ENCODE measurements at places on chromosomes 3 and 15.

- DNase-seq, result peak; percentile 14
These were observed 19.5 kb upstream of the COMMD2 start for GRCh38 chr3:149771652-149772271.

- no peak for DNase-seq
These were observed 1.1 kb downstream of the IQCF6 start for GRCh38 chr3:51777985-51778384.

DNA sequence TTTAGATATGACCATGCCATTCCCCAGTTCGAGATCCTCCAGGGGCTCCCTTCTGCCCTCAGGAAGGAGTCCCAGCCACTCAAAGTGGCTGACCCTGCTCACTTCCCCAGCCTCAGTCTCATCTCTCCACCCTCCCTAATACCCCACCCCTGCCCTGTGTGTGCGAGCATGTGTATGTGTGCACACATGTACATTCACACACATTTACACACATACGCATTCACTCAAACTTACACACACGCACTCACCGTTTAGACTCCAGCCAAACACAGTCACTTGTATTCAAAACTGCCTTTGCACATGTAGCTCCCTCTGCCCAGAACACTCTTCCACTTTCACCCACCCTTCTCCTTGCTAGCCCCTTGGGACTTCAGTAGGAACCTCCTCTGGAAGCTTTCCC lies 11.4 kb downstream of the PLA2G4E start:
- DNase-seq, result no peak

DNA sequence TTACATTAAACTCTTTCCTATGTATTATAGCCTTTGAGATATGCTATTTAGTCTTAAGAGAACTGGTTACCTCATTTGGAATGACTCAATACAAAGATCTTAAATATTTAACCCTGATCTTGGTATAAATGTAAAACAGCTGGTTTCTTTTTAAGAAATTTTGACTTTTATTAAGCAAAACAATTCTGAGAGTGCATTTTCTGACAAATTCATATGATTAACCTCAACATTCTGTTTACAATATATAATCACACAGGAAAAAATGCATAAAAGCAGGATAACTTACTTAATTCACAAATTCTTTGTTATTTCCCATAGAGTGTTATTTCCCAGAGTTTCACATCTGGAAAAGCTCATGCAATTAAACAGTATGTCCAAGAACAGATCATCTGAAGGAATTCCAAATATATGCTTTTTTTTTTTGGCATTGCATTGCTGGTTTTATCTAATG lies 400.4 kb upstream of the THBS1 start:
- DNase-seq, result no peak

GRCh38 chr3:42229266-42229941 lies 36.6 kb downstream of the CCK start:
- no peak for DNase-seq

- DNase-seq, result no peak
These were observed 40.6 kb upstream of the FGF7 start for GRCh38 chr15:49382394-49382793.

- DNase-seq, result no peak
These were observed 111.9 kb upstream of the TSC22D2 start for GRCh38 chr3:150296123-150296735.

GRCh38 chr3:61531528-61531927 lies 29.8 kb upstream of the PTPRG start:
- DNase-seq, result no peak

GRCh38 chr3:38950581-38950980 lies 101.2 kb downstream of the SCN11A start:
- DNase-seq, result no peak

- no peak for DNase-seq
These were observed 371.2 kb upstream of the WNT5A start for GRCh38 chr3:55858302-55858701.

DNA sequence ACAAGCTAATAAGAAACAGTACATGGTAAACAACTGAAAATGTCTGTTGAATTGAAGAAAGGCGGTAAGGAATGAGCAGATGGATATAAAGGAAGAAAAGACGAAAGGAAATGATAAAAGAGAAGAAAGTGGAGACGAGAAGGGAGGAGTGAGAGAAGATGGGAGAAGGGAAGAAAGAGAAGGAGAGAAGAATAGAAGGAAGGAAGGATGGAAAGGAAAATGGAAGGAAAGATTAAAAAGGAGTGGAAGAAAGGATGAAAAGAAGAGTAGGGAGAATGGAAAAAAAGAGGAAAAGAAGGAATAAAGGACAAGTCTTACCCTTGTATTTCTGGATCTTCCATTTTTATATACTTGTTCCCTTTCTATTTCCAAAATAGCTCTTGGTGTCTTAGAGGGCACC lies 17.7 kb downstream of the CPNE4 start:
- no peak for DNase-seq

- DNase-seq, result no peak
These were observed 37.5 kb downstream of the SERPINI1 start for GRCh38 chr3:167772992-167773391.

- no peak for DNase-seq
These were observed 188.2 kb downstream of the VPS13C start for GRCh38 chr15:61871926-61872522.

DNA sequence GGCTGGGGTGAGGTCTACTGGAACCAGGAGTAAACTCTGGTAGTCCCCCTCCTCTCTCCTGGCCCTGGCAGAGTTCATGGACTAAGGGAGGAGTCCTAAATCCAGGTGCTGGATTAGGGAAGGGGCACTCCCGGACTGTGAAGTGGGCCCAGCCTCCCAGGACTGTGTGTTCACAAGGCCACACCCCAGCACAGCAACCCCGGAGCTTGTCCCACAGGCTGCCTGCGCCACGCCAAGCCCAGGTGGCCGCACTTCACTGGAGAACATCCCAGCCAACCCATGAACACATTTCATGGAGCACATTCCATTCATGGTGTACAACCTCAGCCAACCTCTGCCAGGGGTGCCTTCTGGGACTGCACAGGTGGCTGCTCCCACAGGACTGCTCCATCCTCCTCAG lies 8.2 kb downstream of the ARPIN start:
- no peak for DNase-seq

DNA sequence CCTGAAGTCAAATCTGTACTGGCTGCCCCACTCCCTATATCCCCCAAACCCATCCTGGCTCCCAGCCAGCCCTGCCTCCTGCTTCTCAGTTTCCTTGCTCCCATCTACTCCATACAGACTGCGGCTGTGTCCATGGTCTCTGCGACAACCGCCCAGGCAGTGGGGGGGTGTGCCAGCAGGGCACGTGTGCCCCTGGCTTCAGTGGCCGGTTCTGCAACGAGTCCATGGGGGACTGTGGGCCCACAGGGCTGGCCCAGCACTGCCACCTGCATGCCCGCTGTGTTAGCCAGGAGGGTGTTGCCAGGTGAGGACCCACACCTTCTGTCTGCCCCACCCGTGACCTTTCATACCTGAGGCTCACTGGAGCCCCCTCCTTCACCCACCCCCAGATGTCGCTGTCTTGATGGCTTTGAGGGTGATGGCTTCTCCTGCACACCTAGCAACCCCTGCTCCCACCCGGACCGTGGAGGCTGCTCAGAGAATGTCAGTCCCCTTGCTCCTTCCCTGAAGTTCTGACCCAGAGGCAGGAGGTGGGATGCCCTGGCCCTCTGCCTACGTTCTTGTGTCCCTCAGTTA lies 14.7 kb downstream of the STAB1 start:
- no peak for DNase-seq

DNA sequence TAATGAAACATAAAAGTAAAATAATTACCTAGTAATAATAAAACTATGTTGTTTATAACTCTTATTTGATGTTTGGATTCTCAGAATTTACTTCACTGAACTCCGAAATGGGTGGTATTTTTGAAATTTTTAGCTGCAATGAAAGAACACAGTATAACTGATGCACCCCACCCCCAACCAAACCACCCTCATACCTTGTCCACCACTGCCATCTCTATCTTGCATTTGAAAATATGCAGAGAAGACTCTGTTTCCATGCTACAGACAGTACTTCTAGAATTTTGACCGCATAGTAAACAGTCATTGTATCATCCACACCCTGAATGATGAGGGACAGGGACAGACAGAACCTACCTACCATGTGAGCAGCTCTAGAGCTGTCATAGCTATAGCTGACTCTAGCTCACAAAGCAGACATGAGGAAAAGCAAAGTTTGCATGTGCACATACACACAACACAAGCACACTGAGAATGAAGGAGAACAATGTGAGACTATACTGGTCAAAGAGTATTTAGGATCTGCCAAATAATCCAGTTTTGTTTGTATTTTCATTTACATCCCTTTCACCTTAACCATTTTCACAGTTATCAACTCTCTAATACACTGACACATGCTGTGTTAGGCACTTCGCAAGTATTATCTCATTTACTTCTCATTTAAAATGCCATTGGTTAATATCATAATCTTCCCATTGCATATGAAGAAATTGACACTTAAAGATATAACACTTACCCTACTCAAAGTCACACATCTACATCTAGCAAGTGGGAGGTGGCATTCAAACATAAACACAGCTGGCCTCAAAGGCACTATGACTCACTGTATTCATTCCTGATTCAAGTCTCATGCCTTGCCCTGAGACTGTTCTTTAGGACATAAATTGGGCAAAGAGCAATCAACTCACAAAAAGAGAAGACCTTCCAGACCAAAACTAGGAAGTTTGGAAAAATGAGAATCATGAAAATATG lies 1014.7 kb upstream of the CFAP20DC start:
- no peak for DNase-seq

DNA sequence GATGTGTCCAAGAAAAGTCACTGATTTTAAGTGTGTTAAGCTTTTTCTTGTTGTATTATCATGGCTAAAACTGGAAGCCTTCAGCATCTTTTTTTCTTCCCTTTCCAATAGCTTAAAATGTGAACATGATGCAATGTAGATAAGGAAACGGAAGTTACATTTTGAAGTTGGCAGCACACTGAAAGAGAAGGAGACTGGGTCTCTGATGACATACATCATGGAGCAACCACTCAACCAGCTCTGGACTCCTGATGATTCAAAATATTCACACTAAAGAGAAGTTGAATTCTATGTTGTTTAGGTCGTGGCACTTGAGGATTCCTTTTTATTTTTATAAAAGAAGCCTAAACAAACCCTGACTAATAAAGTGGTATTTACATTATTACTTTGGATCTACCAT lies 488.3 kb upstream of the ALCAM start:
- no peak for DNase-seq

GRCh38 chr15:41820791-41821423 lies 7.0 kb upstream of the JMJD7 start:
- DNase-seq, result no peak

- no peak for DNase-seq
These were observed 4.0 kb downstream of the TLE3 start for GRCh38 chr15:70093481-70094319.

DNA sequence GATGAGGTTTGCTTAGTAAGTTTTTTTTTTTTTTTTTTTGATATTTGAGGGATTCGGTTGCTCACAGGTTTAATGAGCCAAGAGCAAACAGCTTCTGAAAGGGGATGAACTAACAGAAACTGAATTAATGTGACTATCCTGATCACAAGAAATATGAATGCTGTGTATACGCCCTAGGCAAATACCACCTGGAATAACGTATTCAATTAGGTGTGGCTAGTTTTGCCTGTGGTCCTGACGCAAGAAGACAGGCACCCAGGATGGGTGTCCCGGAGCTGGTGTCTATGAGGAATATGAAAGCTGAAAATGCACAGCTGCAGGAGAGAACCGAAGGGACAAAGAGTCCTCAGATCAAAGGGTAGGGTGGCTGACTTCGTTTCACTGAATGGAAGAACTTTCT lies 14.6 kb downstream of the LSG1 start:
- DNase-seq, result no peak

DNA sequence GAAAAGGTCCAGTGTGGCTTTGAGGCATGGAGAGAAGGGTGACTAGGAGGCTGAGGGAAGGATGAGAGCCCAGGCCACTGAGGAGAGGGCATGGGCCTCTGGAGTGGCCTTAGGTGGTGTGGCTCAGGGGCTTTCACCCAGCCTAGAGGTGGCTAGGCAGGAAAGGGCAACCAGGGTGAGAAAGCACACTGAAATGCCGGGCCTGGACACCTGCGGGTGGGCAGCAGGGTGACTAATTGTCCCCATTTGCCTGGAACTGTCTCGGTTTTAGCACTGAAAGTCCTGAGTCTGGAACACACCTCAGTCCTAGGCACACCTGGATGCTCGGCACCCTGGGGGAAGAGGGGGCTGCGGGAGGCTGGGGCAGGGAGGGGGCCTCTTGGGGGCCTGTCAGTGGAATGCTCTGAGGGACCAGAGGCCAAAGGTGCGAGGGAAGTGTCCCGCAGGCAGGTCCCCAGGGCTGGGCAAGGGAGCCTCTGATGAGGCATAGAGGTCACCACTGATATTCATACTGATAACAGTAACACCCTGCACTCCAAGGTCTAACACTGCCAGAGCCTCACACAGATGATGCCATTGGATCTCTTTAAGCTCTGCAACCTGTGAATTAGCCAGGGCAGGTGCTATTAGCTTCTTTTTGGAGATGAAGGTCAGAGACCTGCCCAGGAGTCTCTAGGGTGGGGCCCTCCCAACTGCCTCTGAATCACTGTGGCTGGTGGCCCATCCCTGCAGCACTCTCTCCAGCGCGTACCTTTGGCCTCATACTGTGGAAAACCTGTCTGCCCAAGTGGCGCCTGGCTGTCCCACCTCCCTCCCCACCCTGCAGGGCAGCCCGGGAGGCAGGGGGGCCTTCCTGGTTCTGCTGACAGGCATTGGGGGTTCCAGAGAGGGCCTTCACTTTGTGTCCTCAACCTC lies 3.0 kb upstream of the PHGR1 start:
- no peak for DNase-seq

GRCh38 chr15:63494408-63494807 lies 10.0 kb upstream of the USP3 start:
- DNase-seq, result no peak

DNA sequence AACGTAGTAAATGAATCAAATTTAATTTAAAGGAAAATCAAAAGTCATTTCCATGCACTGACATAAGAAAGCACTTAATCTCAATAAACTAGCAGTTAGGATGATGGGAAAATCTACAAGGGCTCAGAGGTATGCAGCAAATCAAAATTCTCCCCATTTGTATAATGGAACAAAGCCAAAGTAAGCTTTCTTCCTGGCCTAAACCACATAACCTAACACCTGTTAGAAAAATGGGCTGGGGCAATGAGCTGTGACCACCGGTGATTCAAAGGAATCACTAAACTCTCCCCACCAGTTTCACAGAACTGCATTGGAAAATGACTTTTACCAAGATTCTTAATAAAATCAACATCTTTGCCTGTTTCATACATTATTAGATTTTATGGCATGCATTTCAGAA lies 1024.3 kb downstream of the FHIT start:
- no peak for DNase-seq

DNA sequence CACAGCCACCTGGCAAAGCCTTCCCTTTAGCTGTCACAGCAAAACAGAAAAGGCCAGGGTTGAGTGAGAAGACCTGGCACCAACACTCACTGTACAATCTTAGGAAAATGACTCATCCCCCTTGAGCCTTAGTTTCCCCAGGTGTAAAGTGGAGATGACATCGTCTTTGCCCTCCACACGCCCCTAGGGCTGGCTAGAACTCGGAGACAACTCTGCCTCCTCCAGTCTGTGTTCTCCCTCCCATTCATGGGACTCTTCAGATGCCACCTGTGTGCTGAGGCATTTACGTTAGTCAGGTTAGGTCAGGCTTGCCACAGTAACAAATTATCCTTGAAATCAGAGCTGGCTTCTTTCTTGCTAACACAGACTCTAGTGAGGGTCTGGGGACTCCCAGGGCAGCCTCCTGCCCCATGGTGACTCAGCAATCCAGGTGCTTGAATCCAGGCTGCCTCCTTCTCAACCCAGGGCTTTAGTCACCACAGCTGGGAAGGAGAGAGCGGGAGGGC lies 252.6 kb downstream of the PLCL2 start:
- no peak for DNase-seq
